ENCODE measurements at places on chromosomes 7 and 10.
A peak's percentile ranks its signal among the peaks of the same experiment; 100 is the strongest.

DNA sequence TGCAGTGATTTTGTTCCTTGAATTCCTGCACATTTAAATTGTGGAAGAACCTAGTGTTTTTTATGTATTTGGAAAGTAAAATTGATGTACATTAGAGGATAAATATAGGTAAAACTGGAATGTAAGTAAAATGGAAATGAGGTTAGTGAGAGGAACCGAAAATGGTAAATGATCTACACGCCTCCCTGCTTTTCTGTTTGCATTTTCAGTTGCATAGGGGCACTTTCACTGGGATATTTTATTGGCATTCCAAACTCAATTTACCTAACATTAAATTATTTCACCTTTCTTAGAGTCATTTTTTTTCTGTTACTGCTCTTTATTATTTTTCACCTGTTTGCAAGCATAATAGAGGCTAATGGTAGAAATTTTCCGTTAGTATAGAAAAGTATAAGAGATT is 8.0 kb downstream of the CDK13 start:
- DNase-seq, result no peak

DNA sequence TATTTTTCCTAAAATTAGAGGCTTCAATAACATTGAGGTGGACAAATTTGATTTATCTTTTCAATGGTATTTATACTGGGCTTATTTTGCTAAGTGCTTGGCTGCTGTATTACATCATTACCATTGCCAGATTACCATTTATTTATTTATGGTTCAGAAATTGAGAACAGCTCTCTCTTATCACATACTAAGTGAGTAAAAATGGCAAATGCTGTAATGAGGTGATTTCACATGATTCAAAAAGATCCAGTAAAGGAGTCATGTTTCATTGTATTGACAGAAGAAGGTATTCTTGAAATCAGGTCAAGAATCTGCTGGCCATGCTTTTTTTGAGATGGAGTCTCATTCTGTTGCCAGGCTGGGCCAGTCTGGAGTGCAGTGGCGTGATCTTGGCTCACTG is 322.6 kb downstream of the KIF20B start:
- DNase-seq, result no peak

DNA sequence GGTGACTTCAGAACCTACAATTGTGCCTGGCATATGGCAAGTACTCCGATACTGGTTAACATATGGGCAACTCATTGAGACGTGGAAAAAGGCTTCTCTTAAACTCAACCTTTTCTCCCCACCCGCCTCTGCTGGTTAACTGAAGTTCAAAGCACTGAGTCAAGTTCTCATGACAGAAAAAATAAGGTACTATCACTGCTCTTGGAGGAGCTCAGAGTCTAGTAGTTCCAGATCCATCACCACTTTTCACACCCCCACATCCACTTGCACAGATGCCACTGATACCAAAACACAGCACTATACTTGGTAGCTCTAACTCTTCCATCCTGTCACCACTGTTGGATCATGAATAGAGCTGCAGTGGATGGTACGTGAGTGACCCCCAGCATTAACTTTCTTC is 36.2 kb downstream of the CCDC6 start:
- DNase-seq, result no peak

DNA sequence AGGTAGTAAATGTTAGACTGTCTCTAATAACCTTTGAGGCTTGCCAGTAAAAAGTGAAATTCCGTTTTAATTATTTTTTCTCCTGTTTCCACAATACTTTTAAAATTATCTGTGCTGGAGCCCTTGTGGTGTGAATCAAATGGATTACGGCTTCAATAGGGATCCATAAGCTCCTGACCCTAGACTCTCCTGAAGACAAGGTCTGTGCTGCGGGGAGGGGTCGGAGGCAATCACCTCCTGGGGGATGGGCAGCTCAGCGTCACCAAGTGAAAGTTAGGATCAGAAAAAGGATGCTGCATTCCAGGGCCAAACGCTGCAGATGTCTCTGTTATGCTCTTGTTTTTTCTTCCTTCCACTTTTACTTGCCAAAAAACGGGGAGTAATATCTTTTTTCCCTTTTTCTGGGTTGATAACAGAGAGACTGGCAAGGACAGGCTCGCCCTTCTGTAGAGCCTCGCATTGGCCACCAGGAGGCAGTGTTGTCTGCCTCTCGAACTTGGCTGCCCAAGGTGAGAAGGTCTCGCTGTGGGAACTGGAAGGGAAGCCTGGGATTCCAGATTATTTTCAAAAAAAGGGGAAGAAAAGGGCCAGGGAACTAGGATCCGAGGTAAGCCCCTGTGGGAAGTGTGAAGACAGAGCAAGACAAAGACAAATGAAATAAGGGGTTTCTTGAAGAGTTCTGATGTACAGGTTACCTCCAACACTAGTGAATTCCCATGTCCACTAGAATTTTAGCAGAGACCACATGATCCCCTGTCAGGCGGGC is 621.9 kb downstream of the ACTR3B start:
- DNase-seq, result no peak

- DNase-seq, result no peak
Measured at GRCh38 chr10:33071857-33072256, 113.8 kb upstream of the ITGB1 start.

- DNase-seq, result no peak
Measured at GRCh38 chr7:81590131-81590530, 179.7 kb downstream of the HGF start.

DNA sequence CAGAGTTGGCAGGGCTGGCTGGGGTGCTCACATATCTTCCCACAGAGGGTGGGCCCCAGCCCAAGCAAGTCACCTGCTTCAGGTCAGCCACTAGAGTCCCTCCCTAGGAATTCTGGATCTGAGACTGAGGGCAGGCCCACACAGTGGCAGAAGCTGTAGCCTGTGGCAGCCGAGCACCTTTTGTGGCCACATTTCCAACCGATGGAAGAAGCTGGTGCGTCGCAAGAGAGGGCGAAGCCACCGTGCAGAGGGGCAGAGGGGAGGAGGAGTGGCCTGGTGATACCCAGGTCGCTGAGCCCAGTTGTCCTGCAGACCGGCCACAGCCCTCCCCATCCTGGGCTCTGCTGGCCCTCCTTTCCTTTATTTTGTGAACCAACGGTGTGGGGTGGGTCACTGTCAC is 5.3 kb downstream of the POLM start:
- no peak for DNase-seq

GRCh38 chr7:82339958-82340357 is 103.6 kb downstream of the CACNA2D1 start:
- no peak for DNase-seq

- DNase-seq, result no peak
Measured at GRCh38 chr10:11579885-11580284, 31.6 kb downstream of the USP6NL start.

DNA sequence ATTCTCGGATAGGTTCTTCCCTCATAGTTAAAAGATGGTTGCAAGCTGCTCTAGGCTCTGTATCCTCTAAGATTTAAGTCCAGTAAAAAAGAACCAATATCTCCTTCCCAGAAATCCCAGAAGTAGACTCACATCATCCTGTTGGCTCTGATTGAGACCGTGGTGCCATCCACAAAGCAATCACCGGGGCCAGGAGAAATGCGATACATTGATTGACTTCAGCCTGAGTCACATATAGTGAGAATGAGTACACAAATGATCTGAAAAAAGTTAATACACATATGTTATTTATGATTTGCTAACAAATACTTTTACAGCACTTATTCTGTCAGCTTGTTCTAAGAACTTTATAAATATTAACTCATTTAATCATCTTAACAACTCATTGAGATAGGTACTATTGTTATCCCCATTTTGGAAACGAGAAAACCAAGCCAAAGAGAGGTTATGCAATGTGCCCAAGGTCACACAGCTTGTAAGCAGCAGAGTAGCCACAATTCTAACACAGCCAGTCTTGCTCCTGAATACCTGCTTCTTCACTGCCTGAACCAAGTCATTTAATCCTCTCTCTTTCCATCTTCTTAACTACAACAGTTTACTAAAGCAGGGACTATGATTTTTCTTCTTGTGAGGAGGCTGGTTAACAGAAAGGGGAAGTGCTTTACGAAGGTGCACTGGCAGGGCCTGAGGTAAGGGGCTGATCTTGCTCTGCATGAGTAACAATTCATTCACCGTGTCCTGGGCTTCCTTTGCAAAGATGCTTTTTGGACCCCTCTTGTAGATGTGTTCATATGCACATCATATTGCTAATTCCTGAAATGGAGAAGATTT is 177.0 kb downstream of the REEP3 start:
- no peak for DNase-seq

- no peak for DNase-seq
Measured at GRCh38 chr7:131550846-131551245, 5.6 kb downstream of the PODXL start.

DNA sequence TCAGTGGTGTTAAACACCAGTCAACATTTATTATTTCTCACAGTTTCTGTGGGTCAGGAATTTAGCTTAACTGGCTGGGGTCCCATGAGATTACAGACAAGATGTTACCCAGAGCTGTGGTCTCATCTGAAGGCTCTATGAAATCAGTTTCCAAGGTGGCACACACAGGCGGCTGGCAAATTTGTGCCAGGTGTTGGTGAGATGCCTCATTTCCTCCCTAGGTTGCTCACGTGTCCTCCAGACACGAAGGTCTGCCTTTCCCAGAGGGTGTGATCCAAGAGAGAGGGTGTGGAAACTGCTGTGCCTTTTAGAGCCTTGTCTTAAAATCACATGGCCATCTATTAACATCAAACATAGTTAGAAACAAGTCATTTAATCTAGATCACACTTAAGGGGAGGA is 209.0 kb downstream of the JCAD start:
- DNase-seq, result no peak

DNA sequence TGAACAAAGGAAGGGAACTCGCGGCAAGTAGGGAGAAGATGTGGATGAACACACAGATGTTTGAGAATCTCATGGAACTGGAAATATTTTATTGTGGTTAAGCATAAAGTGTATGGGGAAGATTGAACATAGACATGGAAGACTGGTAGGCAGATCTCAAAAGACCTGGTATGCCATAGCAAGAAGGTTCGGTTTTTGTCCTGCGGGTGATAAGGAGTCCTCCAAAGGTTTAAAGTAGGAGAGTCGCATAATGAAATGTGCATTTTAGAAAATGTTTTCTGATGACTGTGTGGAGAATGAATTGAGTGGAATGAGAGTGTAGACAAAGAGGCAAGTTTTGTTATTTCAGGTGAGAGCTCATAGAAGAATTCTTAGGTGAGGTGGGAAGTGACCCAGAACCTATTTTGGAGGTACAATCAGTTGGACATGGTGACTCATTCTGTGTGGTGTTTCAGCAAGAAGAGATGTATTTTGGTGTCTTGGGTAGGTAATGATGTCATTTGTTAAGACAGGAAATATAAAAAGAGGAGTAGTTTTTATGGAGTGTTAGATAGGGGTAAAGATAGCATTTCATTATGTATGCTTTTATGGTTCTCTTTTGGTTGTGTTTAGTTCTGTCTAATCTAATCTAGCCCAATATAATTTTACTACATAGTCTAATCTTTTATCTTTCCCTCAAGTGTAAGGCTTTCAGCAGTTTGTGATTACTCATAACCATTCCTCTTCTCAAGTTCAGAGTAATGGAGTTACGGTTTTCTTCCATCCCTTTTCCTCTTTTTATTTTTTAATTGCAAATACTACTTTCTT is 239.2 kb downstream of the EXOC4 start:
- no peak for DNase-seq

DNA sequence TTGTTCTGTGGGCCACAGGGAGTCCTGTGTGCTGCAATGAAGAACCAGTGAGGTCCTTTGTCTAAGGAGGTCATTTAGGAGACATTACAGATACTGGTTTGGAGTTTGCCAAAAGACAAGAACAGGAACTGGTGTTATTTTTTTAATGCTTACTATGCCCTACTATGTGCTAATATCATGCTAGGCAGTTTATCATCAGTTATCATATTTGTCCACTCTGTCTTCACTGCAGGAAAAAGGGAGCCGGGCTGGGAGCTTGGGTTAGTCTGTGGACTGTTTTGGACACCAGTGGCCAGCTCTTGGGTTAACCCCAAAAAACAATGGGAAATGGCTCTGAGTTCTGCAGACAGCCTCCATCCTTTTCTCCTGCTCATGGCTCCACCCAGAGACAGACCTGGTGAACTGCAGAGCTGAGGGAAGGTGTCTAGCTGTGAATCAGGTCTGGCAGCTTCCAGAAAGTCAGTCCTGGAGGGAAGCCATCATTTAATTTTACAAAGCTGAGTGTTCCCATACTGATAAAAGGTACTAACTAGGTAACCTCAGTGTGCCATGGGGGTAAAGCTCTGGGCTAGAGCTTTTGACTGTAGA is 101.2 kb upstream of the ZNF746 start:
- peak; percentile 37 for DNase-seq

GRCh38 chr10:111082102-111082975 is 5.5 kb downstream of the ADRA2A start:
- DNase-seq, result no peak
